ENCODE measurements at places on chromosomes 4 and X.

DNA sequence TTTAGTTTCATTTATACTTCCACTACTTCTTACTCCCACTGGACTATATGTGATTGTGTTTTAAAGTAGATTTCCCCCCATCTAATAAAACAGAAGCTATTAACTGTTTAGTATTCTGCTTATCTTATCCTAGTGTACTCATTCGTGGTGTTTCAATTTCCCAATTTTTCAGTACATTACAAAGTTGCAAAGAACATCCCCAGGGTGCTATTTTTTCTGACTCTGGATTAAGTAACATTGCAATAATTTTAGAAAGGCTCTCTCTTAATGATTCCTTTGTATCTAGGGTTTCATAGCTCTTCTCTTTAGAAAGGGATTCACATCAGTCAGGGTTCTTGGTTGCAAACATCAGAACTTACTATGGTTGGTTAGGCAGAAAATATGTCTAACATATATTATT is 317.9 kb upstream of the DIPK2B start:
- DNase-seq = no peak

GRCh38 chr4:14415146-14415545 is 587.1 kb upstream of the CPEB2 start:
- DNase-seq = peak; percentile 56

DNA sequence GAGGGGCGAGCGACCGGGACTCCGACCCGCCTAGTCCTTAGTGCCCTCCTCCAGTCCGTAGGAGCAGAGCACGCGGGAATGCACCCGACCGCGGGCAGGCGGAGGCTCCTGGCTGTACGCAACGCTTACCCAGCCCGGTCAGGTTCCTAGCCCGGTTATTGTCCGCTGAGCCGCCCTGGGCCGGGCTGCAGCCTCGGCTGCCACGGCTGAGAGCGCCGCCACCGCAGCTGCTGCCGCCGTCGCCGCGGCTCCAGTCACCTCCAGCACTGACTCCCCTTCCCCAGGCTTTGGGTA is at the start of gene AMER1:
Gene AMER1, minus strand, starts transcription at position 268 of the 294 bp plus-strand sequence. CDS start 12,422 bp downstream, outside the sequence.
- no peak for DNase-seq

DNA sequence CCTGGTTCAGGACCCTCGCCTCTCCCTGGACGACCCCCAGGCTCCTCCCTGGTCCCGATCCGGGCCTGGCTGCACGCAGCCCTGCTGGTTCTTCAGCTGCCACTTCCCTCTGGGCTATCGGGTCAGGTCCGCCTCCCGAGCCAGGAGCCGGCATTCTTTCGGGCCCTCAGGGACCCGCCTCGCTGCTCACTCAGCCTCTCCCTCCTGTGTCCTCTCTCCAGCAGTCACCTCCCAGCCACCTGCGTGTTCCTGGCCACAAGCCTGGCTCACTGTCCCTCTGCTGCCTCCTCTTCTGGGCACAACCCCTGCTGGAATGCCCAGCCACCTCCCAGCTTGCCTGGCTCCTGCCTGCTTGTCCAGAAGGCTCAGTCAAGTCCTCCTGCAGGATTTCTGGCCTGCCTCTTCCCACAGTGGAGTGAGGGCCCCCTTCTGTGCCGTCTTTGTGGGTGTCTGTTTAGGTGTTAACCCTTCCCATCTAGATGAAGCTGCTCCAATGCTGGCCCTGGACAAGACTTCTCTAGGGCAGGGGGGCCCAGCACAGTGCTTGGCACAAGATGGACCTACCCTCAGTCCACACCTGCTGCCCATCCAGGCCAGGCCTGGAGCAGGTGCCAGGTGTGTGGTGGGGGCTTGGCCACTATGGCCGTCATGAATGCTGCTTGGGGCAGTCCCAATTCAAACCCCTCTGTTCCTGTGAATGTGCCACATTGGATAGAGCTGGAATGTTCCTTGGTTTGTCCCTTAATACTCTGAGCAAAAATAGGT is 2.2 kb downstream of the WFS1 start:
- no peak for DNase-seq

GRCh38 chrX:124548571-124548970 is 202.2 kb downstream of the SH2D1A start:
- DNase-seq = no peak

DNA sequence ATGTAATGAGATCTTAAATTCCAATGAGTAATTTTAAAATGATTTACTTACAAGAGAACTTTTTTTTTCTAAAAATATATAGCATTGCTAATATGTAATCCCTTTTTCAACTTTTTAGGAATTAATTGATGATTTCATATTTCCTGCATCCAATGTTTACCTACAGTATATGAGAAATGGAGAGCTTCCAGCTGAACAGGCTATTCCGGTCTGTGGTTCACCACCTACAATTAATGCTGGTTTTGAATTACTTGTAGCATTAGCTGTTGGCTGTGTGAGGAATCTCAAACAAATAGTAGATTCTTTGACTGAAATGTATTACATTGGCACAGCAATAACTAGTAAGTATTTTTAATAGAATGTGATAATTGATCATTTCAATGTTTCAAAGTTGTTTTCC is 113.2 kb downstream of the USP9X start:
- DNase-seq = no peak

- DNase-seq = no peak
These were observed 73.9 kb upstream of the IRF2 start for GRCh38 chr4:184548316-184548647.

GRCh38 chrX:129115104-129115503 is 408.2 kb downstream of the SMARCA1 start:
- peak; percentile 58 for DNase-seq

DNA sequence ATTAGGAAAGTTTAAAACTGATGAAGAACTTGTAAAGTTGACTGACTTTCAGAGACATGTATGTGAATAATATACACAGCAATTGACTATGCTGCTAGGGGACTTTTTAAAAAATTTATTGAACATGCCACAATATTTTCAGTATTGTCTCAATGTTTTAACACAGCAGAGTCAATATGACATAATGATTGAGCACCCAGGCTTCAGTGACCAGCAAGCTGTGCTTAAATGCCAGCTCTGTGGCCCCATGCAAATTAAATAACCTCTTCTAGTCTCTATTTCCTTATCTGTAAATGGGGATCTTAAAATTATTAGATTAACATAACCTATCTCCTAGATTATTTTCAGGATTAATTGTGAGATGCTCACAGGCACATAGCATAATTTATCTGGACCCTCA is 56.8 kb upstream of the TXK start:
- DNase-seq = no peak

DNA sequence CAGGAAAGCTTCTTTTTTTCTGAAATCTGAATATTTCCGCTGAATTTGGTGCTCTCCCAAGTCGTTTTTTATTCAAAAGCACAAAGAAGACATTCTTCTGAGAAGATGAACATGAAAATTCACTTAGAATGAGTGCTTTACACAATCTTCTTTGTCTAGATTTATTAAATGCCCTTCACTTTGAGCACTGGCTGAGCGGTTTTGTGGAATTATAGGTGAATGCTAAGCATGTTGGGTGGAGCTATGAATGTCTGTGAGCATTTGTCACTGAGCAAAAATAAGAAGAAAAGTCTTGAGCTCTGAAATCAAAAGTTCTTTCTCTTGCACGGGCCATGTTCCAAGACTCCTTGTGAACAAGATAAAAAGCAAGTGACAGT is 13.1 kb downstream of the GASK1B start:
- DNase-seq = no peak

GRCh38 chr4:24677909-24678308 is 93.6 kb upstream of the DHX15 start:
- DNase-seq = no peak

- DNase-seq = no peak
These were observed 14.0 kb downstream of the BBS12 start for GRCh38 chr4:122746485-122746965.

DNA sequence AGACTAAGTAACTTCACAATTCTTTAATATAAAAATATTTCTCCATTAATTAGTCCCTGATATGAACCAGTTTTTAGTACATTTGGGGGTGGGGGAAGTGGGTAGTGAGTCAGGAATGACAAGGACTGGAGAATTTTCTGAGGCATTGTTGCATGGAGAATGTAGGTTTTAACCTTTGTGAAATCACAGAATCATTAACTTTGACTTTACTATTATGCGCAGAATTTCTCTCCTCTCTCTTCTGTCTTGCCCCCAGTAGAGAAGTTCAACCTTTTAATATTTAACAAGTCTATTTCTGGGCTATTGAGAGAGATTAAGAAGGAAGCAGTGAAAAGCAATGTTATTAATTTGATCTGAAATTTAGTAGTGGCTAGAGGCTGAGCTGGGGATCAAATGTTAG is 597.0 kb downstream of the PCDH18 start:
- DNase-seq = no peak

DNA sequence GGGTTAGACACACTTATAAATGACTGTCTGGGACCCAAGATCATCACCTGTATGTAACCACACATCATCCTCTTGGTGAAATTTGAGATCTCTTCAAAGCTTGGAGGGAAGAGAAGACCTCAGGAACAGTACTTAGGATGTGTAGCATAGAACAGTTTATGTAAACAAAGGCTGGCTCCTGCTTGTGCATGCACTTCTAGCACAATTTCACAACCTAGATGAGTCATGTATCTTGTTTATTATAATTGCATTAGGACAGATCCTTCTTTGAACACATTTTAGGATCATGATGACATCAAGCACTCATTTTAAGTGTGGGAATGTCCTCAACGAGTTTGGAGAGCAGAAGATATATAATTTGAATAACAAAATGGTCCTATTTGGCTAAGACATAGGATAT is 26.3 kb upstream of the ZMAT1 start:
- peak; percentile 6 for DNase-seq

DNA sequence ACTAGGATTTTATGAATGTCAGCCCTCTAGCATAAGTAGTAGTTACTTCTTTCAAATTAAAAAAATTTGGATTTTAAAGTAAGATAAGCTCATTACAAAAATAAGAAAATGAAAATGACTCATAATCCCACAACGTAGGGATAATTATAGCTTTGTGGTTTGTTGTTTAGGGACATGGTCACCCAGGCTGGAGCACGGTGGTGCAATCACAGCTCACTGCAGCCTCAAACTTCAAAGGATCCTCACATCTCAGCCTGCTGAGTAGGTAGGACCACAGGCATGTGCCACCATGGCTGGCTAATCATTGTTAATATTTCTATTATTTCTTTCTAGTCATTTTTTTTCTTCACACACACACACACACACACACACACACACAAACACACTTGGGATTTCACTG is 57.6 kb downstream of the PLAC1 start:
- DNase-seq = no peak

- DNase-seq = no peak
These were observed 54.4 kb downstream of the KLHL4 start for GRCh38 chrX:87571964-87572363.

GRCh38 chrX:15874672-15875071 is 20.1 kb upstream of the AP1S2 start:
- DNase-seq = no peak

DNA sequence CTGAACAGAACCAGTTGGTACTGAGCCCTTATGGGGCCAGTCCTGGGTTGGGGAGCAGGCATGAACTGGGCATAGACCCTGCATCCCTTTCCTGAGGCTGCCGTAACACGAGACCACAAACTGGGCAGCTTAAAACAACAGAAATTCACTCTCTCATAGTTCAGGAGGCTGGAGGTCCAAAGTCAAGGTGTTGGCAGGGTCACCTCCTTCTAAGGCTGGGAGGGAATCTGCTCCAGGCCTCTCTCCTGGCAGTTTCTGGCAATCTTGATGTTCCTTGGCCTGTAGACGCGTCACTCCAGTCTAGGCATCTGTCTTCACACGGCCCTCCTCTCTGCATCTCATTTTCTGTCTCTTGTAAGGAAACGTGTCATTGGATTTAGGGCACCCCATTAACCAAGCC is 19.8 kb upstream of the SORCS2 start:
- DNase-seq = no peak

- no peak for DNase-seq
These were observed 52.6 kb downstream of the GPR50 start for GRCh38 chrX:151228935-151229334.

DNA sequence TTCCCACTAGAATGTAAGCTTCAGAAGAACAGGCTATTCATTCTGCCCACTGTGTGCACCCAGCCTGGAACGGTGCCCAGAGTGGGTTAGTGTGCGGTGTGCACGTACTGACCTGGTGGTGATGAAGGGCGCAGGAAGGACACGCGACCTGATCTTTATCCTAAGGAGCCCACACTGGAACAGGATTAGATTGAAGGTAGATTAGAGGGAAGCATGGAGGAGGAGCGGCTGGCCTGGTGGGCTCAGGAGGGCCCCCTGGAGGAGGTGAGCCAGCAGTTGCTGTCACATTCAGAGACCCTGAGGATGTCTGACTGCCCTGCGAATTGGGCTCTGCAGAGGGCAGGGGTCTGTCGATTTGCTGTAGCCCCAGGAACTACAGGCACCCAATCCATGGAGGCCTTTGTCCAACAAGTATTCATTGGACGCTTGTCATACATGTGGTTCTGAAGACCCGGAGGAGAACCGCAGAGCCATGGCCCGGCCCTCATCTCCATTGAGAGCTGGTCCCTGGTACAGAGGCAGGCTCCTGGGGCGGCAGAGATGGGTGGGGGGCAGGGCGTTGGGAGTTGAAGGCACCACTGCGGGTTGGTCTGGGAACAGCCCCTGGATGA is 73.2 kb downstream of the HTRA3 start:
- DNase-seq = no peak

- no peak for DNase-seq
These were observed 104.0 kb downstream of the ATP11C start for GRCh38 chrX:139828830-139829229.

DNA sequence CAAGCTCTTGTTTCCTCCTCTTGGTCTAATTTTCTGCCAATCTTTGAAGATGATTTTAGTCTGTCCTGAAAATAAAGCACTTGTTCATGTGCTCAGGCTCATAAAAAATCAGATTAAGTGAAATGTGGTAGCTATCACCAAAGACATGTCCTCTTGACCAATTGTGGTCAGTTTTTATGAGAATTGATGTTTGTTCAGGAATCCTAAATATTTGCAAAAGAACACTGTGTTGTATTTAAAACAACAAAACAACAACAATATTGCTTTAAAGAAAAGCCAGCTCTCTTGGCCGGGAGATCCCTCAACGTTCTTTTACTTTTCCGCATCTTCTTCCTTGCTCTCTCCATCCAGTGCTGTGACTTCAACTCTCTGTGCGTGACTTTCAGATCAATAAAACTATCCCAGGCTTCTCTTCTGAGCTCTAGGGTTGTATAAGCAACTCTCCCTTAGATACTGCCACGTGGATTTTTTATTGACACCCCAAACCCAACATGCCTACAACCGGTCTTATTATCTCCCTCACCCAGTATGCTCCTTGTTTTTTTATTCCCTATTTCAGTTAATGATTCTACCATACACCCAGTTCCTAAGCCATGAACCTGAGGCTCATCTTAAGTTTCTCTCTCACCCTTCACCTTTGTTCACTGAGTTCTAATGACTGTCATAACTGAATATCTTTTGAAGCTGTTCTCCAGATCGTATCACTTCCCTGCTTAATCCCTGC is 309.9 kb downstream of the ARHGAP10 start:
- DNase-seq = no peak

GRCh38 chr4:136909626-136910025 is 622.7 kb downstream of the PCDH18 start:
- no peak for DNase-seq

GRCh38 chrX:38717871-38718270 is 83.4 kb upstream of the MID1IP1 start:
- peak; percentile 7 for DNase-seq

- DNase-seq = no peak
These were observed 13.2 kb downstream of the TRIM2 start for GRCh38 chr4:153217440-153217839.

Measured in hepatocyte (in vitro differentiated cells).